ENCODE measurements at places on chromosomes 16 and 17.

- no peak for DNase-seq
- H3K36me3 ChIP-seq, result no peaks in the 10 kb centered on the region
- H3K27ac ChIP-seq, result no peak overlapping the region
- no peaks in the 10 kb centered on the region for H3K27me3 ChIP-seq
- no peak overlapping the region for H3K4me3 ChIP-seq
- no peaks in the 10 kb centered on the region for H3K4me1 ChIP-seq
Measured at GRCh38 chr16:49738832-49739231, 117.1 kb downstream of the ZNF423 start.

GRCh38 chr17:52157603-52158449 lies 688 bp downstream of the CA10 start:
- H3K27ac ChIP-seq, result no peak overlapping the region
- H3K4me1 ChIP-seq, result peaks cover 21% of the 10 kb centered on the region
- DNase-seq, result no peak
- peak overlapping the region; percentile 43 for H3K4me3 ChIP-seq
- H3K27me3 ChIP-seq, result peaks cover 79% of the 10 kb centered on the region

GRCh38 chr16:5059386-5060072 lies 6.2 kb downstream of the C16orf89 start:
- no peaks in the 10 kb centered on the region for H3K4me1 ChIP-seq
- DNase-seq, result no peak
- no peak overlapping the region for H3K27ac ChIP-seq
- no peaks in the 10 kb centered on the region for H3K36me3 ChIP-seq

DNA sequence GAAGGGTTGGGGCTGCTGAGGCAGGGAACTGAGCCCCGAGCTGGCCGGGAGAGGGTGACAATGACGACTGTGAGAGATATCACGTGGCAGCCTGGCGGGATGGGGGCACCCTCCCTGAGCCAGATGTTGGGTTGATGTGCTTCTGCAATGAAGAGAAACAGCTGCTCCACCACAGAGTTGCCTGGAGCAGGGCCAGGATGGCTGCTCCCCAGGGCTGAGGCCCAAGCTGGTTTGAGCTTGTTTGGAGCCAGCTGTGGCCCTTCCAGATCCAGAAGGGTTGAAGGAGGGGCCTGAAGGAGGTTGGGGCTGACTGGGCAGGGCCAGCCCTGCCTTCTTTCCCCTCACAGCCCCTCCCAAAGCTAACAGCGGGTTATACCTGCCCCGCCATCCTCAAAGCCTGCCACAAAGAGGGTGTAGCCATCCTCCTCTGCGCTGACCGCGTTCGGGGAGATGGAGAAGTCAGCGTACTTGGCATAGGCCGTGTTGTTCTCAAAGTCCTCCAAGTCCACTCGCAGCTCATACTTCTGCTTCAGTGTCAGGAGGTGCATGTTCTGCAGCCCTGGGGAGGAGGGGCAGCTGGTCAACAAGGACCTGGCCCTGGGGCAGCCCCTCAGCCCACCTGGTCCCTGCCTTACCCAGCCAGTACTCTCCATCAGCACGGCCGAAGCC lies 2.1 kb downstream of the MFAP4 start:
- DNase-seq, result peak; percentile 94
- H3K4me3 ChIP-seq, result peak overlapping the region; percentile 13
- H3K27me3 ChIP-seq, result no peaks in the 10 kb centered on the region

DNA sequence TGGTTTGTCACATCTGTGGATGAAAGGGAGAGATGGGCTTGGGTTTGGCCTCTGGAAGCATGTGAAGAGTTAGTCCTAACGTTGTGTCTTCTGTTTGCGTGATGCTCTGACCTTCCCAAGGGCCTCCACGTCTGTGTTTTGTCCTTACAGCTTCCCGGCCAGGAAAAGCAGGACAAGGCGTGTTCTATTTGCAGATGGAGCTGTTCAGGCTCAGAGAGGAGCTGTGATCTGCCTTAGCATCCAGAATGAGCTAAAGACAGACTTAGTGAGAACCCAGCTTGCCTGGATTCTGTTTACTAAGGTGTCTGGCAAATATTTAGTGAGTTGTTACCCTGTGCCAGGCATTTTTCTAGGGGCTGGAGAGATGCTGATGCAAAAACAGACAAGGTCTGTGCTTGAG lies 282.1 kb downstream of the CBLN1 start:
- H3K4me1 ChIP-seq, result no peaks in the 10 kb centered on the region
- H3K36me3 ChIP-seq, result no peaks in the 10 kb centered on the region
- H3K4me3 ChIP-seq, result no peak overlapping the region
- no peak overlapping the region for H3K27ac ChIP-seq
- no peak for DNase-seq

DNA sequence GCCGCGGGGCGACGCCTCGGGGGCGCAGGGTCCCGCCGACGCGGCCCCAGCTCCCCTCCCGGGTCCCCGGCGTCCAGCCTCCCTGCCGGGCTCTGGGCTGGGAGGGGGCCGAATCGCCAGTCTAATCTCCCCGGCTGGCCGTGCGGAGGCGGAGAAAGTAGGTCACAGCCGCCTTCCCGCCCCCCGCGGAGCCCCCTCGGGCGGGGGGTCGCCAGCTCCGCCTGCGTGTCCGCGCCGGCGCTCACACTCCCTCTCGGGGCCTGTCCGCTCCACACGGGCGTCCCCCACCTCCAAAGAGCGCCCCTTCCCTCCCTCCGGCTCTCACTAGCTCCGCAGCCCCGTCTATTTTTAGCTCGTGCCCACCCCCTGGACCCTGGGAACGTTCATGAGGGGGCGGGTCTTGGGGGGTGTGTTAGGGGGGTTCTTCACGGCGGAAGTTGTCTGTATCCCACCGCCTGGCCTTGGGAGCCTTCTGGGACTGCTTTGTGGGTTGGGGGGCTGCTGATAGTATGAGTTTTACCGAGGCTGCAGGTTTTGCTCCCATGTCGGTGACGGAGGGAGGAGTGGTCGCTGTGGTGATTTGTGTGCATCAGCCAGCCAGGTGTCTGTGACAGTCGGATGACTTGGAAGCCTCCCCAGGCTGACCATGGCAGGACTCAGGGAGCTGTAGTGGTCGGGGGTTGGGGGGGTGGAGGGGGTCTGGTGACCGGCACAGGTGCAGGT lies 1.1 kb downstream of the ATP1B2 start:
- no peaks in the 10 kb centered on the region for H3K36me3 ChIP-seq
- peak overlapping the region; percentile 52 for H3K4me3 ChIP-seq
- peak overlapping the region; percentile 41 for H3K27ac ChIP-seq
- H3K27me3 ChIP-seq, result peaks cover 52% of the 10 kb centered on the region
- DNase-seq, result peak; percentile 89

- no peaks in the 10 kb centered on the region for H3K36me3 ChIP-seq
- peaks cover 20% of the 10 kb centered on the region for H3K27me3 ChIP-seq
- H3K4me3 ChIP-seq, result peak overlapping the region; percentile 42
- DNase-seq, result no peak
Measured at GRCh38 chr17:38559880-38560230, 45.9 kb downstream of the SRCIN1 start.

DNA sequence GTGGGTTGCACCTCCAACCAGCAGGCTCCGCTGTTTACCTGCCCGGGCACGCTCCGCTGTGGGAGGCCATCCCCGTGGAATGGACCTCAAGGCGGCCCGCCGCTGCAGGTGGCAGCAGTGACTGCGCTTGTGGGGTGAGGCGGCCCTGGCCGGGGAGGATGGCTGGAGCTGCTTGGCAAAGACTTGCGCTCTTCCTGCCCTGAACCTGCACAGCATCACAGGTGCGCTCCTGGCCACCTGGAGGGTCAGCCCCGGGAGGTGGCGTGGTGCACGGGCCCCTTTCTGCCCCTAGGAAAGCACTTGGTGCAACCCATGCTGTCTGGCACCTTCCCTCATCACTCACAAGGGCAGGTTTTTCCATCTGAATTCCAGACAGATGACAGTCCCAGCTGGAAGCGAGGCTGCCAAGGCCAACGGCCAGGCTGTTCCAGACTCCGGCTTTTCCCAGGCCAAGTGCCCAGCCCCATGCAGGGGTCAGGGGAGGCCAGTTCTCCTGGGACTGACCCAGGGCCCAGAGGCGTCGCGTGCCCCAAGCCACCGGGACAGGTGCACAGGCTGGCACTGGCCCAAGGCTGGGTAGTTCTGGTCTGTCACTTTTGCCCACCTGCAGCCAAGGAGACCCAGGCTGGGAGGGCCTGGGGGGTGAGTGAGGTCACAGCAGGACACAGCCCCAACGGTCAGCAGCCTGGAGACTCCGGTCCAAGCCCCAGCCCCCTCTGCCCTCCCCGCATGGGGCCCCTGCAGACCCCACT lies 13.3 kb downstream of the UTS2R start:
- H3K4me1 ChIP-seq, result peaks cover 46% of the 10 kb centered on the region
- H3K36me3 ChIP-seq, result no peaks in the 10 kb centered on the region
- H3K27me3 ChIP-seq, result peaks cover 75% of the 10 kb centered on the region
- H3K4me3 ChIP-seq, result no peak overlapping the region

GRCh38 chr16:3183445-3184139 lies 4.4 kb upstream of the OR1F1 start:
- peaks cover 21% of the 10 kb centered on the region for H3K4me1 ChIP-seq
- H3K4me3 ChIP-seq, result peak overlapping the region; percentile 36
- no peak overlapping the region for H3K27ac ChIP-seq
- peaks cover 100% of the 10 kb centered on the region for H3K27me3 ChIP-seq

GRCh38 chr16:86848821-86849220 lies 270.5 kb downstream of the FOXL1 start:
- H3K36me3 ChIP-seq, result no peaks in the 10 kb centered on the region
- no peaks in the 10 kb centered on the region for H3K27me3 ChIP-seq
- H3K4me3 ChIP-seq, result no peak overlapping the region
- no peak overlapping the region for H3K27ac ChIP-seq
- H3K4me1 ChIP-seq, result no peaks in the 10 kb centered on the region

GRCh38 chr17:49555495-49556222 lies 20.0 kb upstream of the NXPH3 start:
- no peak overlapping the region for H3K4me3 ChIP-seq
- H3K4me1 ChIP-seq, result peaks cover 9% of the 10 kb centered on the region
- no peak overlapping the region for H3K27ac ChIP-seq
- no peaks in the 10 kb centered on the region for H3K27me3 ChIP-seq

DNA sequence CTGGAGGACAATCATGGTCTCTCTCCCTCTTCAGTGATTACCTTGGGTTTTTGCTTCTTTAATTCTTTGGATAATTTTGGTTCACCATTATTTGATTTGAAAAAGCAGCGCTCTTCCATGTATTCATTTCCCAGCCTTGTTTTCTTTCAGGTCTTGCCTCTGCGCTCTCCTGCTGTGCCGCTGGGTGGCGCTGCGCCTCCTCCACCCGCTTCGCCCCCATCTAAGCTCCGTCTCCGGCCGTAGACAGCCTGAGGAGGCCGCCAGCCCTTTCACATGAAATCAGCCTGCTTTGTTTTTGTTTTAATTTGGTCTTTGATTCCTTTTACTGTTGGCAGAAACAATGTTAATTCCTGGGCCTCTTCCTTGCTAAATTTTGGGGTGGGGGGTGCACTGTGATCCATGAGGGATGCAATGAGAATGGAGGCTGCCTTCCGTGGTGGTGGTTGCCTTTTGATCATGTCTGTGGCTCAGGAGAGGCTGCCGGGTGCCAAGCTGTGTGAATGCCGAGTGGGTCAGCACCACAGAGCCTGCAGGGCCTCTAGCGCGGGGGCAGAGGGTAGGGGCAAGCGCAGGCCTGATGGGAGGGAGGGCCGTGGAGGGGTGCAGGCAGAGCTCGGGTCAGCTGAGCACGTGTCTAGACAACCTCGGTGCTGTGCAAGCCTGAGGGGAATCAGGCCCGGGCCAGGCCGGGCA lies 64.1 kb downstream of the PLD6 start:
- peak; percentile 75 for DNase-seq
- H3K36me3 ChIP-seq, result peaks cover 100% of the 10 kb centered on the region
- H3K27ac ChIP-seq, result no peak overlapping the region

DNA sequence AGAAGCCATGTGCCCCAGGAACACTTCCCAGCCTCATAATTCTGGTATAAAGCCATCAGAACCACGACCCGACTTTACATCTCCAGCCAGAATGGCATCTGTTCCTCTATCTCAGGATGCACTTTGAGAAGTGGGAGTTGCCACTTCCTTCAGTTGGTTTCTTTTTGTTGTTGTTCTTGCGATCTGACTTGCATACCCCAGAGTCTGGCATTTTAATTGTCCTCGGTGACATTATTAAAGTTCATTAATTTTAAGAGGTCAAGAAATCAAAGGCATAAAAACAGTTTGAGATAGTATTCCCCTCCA lies 13.5 kb downstream of the MARCHF10 start:
- H3K27me3 ChIP-seq, result no peaks in the 10 kb centered on the region
- H3K27ac ChIP-seq, result no peak overlapping the region
- no peaks in the 10 kb centered on the region for H3K36me3 ChIP-seq
- no peak for DNase-seq
